ENCODE measurements at places on chromosomes 12 and 14.

GRCh38 chr14:74985028-74985310 lies 17.8 kb upstream of the EIF2B2 start:
- DNase-seq = no peak

DNA sequence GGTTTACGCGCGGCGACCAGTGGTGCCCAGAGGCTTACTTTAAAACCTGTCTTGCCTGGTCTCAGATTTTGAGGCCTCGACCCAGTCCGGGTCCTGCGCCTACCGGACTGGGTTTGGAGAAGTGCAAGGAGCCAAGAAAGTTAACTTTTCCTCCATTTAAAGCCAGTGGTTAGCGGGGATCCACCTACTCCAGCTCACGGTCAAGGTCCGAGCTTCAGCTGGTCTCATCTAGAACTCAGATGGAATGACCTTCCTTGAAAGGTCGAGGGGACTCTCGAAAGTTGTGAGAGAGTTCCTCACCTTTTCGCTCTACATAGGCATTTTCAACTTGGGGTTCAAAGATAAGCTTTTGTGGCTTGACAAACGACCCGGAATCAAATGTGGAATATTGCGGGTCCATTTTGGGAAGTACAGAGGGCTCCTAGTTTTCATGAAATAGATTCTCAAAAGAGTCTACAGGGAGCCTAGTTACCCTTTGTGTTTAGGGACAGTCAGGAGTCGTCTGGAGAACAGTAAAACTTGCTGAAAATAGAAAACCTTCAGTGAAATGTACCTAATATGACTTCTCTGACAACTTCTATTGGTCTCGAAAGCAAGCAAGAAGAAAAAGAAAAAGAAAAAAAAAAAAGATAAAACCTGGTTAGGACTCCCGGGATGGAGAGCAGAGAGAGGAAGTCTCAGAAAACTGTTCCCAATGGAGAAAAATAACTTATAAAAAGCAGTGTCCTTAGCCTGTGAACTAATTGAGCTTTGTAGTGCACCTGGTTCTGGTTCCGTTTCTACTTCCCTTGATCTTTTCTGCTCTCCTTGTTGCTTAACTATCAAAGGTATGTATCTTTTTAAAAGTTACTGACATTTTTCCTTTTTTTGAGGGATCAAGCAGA lies 1.4 kb downstream of the KCNMB4 start:
- no peak for DNase-seq

GRCh38 chr14:50087341-50088116 lies 28.8 kb downstream of the VCPKMT start:
- DNase-seq = no peak

- DNase-seq = no peak
Observed at GRCh38 chr14:51852541-51852940, 7.9 kb upstream of the GNG2 start.

- no peak for DNase-seq
Observed at GRCh38 chr14:100376751-100377171, 53.6 kb downstream of the SLC25A47 start.

DNA sequence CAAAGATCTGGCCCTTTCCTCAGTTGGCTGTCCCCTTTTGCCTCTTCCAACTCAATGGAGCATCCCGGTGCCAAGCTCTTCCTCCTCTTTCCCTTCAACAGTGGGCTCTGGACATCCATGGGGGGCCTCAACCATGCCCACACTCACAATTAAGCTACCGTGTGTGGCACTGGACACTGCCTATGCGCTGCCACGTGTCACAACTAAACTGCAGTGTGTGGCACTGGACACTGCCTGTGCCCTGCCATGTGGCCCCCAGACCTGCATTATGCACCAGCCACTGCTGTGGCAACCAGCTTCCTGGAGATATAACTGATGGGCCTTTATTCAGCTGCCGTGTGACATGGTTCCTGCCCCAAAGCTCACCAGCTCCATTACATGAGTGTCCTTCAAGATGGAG lies 179.1 kb downstream of the KCNA5 start:
- DNase-seq = no peak

DNA sequence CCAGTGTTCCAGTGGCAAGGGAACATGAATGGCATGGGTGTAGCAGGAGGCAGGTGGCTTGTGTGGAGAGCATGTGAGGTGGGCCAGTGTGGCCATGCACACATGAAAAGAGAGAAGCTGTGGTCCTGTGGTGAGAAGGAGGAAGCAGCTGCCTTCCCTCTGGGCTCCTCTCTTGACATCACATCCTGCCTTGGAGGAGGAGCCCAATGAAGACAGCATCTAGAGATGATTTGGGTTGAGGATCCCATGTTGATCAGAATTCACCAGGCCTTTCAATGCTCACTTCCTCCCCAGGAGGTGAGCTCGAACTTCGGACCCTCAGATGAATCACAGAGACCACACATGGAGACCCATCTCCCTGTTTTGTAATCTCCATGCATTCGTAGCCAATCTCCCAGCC lies 82.6 kb downstream of the LRRC74A start:
- no peak for DNase-seq

DNA sequence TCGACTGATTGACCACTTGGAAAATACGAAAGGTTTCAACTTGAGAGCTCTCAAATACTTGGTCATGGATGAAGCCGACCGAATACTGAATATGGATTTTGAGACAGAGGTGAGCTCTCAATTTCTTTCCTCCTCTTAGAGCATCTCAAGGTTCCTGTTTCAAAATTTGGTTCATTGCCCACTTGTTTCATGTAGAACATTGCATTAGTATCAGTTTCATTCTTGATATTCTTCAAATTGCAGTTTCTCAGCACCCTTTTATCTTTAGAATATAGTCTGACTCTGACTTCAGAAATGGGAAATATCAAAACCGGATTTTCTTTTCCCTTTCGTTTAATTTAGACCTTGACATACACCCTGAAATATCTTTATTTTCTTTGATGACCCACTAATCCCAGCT lies 8.8 kb downstream of the DDX47 start:
- no peak for DNase-seq

GRCh38 chr12:6699989-6700645 lies 498 bp downstream of the PIANP start:
- DNase-seq = no peak

GRCh38 chr14:86824167-86824566 lies 1168.8 kb downstream of the GALC start:
- DNase-seq = no peak

DNA sequence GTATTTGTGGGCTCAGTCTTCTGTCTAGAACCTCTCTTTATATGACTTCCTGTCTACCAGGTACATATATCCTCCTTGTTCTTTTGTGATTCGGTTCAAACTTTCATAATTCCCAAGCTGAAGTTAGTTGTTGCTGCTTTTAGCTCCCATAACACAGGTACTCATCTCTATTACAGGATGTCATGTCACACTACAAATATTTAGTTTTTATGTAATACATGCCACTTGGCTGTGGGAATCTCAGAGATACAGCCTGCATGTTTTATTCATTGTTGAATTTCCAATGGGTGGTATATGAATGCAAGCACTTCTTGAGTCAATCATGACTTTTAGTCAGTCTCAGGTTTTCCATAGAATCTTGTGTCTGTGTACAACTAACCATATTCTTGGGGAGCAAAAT lies 122.7 kb downstream of the SINHCAF start:
- no peak for DNase-seq

All from stimulated activated CD4-positive, alpha-beta T cell treated with anti-CD3 and anti-CD28 coated beads, TNF-alpha, amount 100 ng/mL, for 24 hours (primary cell).